NCI-H2171 (cell line): ENCODE measurements at places on chromosomes 6 and 20.

DNA sequence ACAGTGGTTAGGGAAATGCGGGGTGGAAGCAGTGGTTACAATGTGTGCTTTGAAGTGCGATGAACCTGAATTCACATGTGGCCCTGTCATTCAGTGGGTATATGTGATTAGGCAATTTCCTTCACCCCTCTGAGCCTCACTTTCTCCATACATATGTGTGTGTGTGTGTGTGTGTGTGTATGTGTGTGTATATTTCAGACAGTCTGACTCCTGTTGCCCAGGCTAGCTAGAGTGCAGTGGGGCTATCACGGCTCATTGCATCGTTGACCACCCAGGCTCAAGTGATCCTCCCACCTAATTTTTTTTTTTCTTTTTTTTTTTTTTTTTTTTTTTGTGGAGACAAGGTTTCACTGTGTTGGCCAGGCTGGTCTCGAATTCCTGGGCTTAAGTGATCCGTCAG is 6.3 kb downstream of the PPP1R14C start:
- no peak for DNase-seq

DNA sequence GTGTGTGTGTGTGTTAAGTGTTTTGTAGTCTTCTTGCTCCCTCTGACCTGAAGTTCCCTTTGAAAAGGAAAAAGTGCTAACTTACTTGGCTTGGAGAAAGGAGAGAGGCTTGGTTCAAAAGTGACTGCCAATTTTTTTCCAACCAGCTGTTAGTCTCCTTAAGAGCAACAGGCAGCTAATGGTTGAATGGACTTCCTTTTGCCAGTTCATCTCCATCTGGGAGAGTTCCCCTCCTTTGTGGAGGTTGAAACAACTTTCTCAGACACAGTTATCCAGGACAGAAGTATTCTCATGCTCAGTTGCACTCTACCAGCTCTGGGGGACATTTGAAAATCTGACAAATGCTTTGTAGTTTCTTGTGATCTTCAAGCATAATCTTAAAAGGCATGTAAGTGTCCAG is 4.5 kb downstream of the RIPOR2 start:
- no peak for DNase-seq

DNA sequence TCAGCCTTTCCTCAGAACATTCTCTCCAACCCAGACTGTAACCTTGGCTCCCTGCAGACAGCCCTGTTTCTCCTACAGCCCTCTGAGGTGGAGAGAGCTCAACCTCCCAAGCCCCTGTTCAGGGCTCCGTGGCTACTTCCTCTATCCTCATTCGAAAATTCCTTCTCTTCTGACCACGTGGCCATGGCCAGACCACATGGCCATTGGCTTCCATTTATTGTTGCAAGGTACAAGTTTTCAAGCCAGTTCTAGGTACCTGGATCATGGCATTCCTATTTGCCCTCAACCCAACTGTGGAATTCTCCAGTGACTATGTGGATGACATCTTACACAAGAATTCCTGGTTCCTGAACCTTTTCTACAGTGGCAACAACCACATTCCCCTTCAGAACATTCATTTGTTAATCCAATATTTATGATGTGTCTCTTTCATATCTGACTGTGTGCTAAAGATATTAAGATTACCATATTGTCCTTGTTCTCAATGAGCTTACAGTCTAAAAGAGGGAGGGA is 161.9 kb downstream of the GMPR start:
- no peak for DNase-seq

GRCh38 chr6:129567374-129567773 is 142.6 kb downstream of the ARHGAP18 start:
- no peak for DNase-seq

DNA sequence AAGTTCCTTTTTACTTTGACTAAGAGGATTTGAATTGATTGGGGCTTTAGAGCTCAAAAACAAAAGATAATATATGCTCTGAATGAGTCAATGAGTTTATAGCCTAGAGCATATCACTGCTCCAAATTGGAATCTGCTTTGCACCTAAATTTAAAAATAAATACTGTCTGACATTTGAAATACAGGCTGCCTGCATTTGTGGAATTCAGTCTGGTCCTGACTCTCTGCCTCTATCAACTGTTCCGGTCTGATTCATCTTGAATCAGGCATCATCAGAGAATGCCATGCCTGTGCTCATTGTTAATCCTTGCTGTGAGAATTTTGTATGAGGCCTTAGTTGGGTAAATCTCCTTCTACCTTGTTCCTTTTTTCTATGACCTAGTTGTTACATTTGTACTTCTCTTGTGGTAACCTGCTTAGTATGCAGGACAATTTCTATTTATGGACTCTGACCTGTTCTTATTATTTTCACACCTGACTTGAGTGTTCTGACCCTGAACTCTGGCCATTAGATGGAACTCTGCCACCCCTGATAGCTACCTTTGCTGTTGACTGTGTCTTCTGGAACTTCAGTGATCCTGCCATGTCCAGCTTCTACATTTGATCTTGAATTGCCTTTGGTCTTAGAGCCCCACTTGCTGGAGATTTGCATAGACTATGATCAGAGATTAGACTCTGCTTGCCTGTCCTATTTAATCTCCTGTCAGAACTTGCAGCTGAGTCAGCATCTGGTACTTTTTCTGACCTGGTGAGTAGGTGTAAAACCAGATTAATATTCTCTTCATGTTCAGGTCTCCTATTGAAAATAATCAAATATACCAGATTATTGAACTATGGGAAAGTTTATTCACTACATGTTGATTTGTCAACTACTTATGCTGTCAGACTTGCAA is 442.7 kb upstream of the HS3ST5 start:
- no peak for DNase-seq

DNA sequence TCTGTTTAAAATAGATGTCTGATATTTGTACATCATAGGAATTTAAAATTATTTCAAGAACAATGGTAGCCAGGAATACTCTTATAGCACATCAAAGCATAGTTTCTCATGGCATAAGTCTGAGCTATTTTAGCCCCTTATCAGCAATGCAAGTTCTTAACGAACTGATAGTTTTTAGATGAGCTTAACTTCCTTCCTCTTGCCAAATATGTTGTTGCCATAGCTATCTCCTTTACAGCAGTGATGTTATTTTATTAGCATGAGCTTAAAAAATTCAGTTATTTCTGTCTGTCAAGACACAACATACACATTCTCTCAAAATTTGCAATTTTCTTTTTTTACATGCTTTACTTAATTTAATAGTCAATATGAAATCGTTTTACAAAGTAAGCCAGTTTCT is 867.2 kb downstream of the PHF3 start:
- DNase-seq: no peak

DNA sequence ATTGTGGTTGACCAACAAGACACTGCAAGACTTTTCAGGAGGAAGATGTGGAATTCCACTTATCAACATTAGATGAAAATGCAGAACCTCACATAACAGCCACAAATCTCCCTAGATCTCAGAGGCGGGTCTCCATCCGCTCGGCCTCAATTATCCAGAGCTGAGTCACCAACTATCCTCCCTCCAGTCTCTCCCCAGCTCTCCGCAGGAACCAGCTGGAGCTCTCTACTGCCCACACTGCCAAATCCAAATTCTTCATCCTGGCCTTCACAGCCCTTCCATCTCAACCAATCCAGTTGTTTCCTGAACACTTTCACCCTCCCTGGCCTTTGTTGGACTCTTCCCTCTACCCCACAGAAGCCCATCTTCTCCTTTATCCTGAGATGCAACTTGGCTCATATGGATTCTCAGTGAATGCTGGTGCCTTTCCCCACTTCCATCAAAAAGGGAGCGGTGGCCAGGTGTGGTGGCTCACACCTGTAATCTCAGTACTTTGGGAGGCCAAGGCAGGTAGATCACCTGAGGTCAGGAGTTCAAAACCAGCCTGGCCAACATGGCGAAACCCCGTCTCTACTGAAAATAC is 3.5 kb upstream of the TGIF2 start:
- no peak for DNase-seq

GRCh38 chr6:135286962-135287538 is 105.9 kb downstream of the MYB start:
- no peak for DNase-seq
